ENCODE measurements at places on chromosomes 5 and 9.

DNA sequence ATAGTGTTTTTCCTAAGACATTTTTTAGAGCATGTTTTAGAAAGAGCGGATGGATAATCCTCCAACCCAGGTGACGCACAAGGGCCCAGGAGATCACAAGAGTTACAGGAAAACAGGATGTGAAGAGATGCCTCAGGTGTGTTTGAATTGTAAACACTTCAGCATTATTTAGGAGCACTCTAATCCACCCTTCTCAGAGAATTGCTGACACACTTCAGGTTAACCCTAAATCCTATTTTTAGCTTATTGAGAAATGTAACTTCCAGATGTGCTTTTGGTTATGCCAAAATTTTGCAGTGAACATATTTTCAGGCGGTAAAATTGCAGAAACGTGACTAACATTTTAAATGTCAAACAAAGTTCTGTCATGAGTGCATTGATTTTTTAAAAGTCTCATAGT, 755.4 kb upstream of the CTNND2 start:
- no peak for DNase-seq

DNA sequence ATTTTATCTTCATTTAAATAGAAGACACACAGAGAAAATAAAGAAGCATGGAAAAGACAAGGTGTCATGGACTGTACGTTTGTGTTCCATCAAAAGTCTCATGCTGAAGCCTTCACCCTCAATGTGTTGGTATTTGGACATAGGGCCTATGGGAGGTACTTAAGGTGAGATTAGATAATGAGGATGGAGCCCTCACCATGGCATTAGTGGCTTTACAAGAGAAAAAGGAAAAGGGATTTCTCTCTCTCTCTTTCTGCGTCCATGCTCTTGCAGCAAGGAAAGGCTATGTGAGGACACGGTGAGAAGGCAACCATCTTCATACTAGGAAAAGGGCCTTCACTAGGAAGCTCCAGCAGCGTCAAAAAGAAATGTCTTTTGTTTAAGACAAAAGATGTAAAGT, 797.0 kb upstream of the CDH10 start:
- DNase-seq, result no peak

GRCh38 chr9:123894822-123895221, 35.1 kb downstream of the DENND1A start:
- no peak for DNase-seq

DNA sequence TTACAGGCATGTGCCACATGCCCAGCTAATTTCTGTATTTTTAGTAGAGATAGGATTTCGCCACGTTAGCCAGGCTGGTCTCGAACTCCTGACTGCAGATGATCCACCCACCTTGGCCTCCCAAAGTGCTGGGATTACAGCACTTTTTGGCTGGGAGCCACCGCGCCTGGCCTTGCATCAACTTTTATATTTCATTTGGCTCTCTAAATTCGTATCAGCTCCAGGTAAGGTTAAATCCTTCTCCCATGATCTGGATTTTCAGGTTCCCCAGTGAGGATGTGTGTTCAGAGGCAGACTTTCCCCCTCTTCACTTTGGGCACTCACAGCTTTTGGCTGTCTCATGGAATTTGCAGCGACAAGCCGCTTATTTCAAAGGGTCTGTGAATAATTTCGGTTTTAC, 16.8 kb upstream of the RNF38 start:
- DNase-seq, result no peak

GRCh38 chr5:168976311-168976970, 324.5 kb downstream of the SLIT3 start:
- DNase-seq, result no peak

GRCh38 chr9:120184266-120184665, 395.7 kb downstream of the CDK5RAP2 start:
- DNase-seq, result no peak

- DNase-seq, result no peak
These were observed 217.9 kb downstream of the SPOCK1 start for GRCh38 chr5:137281201-137281600.

DNA sequence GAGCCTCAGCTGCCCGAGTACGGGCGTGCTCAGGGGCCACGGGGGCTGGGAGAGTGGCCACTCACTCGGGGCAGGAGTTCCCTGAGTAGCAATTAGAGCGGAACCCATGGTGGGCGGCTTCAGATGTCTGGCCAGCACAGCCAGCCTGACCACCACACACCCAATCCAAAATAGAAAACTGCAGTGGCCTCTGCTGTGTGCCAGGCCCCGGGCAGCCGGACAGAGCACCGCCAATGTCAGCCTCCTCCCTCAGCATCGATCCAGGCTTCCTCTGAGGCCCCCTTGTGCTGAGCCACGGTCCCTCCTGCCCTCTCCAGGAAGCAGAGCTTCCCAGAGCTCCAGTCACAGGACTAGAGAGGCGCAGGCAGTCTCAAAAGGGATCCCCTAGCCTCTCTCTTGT, 2.7 kb downstream of the ADAMTS2 start:
- DNase-seq, result peak; percentile 80

DNA sequence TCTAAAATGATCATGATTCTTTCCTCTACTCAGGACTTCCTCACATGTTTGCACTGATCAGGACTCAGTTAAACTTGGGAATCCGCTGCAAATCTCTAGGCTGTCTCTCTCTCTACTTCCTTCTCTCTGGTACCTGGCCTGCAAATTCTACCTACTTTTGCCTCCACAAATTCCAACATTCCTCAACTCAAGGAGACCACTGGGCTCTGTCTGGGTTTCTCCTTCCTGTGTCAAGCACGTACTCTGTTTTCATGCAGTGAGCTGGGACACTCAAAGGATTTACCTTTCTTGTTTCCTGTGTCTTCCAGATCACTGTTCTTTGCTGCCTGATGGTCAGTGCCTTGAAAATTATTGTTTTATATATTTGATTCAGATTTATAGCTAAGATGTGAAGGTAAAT, 45.9 kb upstream of the ANKRD31 start:
- DNase-seq, result no peak

DNA sequence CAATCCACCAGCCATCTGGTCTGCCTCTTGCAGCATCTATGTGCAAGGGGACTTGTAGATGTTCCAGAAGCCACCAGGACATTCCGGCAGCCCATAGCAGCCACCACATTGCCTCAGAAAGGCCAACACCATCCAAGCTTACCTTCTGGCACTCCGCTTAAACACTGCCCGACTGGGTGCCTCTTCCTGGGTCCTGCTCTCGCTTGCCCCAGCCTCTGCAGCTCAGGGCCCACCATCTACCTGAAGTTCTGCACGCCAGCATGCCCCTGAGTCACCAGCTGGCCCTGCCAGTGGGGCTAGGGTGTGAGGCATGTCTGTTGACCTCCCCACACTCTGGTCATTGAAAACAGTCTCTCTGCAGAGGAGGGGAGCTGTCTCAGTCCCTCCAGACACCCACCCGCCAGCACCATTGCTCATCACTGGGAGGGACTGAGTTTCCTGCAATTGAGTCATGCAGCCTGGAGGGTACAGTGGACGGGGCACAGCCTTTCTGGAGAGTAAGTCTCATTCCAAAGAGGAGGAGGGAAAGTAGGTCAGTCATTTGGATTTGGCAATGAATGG, 16.9 kb upstream of the COL5A1 start:
- DNase-seq, result peak; percentile 96

- DNase-seq, result peak; percentile 76
These were observed 97.1 kb downstream of the ADAMTS12 start for GRCh38 chr5:33794550-33795181.

DNA sequence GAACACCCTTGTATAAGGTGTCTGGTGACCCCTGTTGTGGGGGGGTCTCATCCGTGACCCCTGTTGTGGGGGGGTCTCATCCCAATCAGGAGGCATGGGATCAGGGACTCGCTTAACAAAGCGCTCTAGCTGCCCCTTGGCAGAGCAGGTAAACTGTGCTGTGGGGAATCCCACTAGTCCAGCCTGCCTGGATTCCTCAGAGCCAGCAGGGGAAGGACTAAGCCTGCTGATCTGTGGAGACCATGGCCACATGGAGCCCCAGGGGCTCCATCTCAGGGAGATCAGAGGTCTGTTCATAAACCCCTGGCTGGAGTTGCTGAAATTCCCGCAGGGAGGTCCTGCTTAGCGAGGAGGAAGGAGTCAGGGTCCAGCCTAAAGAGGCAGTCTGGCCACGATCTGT, 45.8 kb upstream of the TXNDC8 start:
- DNase-seq, result no peak

DNA sequence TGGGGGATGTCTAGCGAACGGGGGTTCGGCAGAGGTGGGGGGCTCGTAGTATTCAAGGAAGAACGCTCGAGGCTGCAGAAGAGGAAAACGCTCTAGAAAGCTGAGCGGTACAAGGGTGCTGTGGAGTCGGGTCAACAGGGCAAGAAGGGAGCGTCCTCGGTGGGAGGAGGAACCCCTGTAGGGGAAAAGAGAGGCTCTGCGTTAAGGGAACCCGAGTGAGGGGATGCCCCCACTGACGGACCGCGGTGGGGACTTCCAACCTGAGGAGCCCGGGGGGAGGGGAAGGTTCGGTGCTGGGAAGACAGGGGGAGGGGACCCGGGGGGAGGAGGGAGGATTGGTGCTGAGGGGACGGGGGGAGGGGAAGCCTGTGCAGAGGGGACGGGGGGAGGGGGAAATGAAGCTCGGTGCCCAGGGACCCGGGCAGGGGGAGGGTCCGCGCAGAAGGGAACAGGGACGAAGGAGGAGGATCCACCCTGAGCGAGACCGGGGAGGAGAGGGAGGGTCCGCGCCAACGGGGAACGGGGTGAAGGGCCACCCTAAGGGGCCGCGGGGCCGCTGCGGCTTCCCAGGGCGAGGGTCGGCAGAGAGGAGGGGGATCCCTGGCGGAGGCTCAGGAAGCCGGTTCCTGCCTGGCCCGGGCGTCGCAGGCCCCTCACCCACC, 621 bp downstream of the NR6A1 start:
- DNase-seq, result peak; percentile 18

DNA sequence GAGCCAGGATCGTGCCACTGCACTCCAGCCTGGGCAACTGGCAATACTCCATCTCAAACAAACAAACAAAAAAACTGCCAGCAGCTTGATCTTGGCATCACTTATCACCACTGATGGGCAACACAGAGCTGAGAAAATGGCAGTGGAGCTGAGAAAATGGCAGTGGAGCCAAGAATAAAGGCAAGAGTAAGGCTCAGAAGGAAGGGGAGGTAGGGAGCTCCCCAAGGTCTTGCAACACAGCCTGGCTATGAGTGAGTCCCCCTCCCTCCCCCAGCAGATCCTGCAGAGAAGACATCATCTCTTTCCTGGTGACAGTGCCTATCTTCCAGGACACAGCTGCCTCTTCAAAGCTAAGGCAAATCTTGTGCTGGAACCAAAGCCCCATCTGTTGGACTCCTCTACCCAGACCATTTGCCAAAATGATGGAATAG, 70.3 kb downstream of the UGCG start:
- DNase-seq, result peak; percentile 56

DNA sequence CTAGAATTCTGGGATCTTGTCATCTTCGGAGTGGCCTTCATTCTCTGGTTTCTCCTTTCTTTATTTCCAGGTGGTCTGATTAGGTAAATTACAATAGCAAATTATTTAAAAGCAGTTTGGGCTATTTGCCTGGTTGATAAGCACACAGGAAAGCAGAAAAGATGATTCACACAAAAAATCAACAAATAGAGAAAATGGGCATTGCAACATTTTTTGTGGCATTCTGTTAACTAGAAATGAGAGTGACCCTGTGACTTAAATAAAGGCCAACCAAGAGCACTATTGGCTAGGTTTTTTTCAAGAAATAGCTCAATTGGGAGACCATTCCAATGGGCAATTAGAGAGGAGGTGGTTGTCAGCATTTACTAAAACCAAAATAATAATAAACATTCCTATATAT, 6.5 kb upstream of the PDZD2 start:
- DNase-seq, result no peak

GRCh38 chr9:72092820-72093219, 32.4 kb upstream of the C9orf57 start:
- no peak for DNase-seq

GRCh38 chr5:174895360-174895759, 171.0 kb downstream of the MSX2 start:
- DNase-seq, result no peak

- DNase-seq, result peak; percentile 63
These were observed 64.1 kb downstream of the PDE4D start for GRCh38 chr5:59829386-59829785.

- DNase-seq, result peak; percentile 80
These were observed 94.2 kb upstream of the FBN2 start for GRCh38 chr5:128632264-128632663.

DNA sequence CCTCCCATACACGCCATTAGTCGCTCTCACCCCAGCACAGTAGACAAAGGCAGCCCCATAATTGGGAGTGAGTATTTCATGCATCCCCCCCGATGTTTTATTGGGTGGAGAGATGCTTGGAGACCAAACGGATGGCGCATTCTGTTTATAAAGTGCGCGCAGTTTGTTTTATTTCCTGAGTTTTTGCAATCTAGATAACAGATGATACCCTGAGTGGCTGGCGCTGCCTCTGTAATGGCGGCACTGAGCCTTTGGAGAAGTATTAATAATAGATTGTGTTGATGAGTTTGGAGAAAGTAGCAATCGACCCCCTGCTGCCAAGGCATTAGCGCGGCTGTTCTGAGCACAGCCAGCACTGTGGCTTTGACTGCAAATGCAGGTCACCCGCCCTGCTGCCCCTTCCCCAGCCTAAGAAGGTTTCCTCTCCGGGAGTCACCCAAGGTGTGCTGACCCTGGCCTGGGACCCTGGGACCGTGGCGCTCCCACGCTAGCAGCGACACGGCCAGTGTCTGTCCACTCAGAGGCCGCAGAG, 74.3 kb downstream of the LMX1B start:
- no peak for DNase-seq

GRCh38 chr9:104779334-104779733, 15.4 kb downstream of the NIPSNAP3B start:
- no peak for DNase-seq

Measured in ELR (cell line).